SJSA1 (cell line): ENCODE measurements at places on chromosomes 11 and 22. TPM values are rescaled to one million over a fixed set of nuclear protein-coding genes. Genes with fewer than 3 reads are reported as not detected.

DNA sequence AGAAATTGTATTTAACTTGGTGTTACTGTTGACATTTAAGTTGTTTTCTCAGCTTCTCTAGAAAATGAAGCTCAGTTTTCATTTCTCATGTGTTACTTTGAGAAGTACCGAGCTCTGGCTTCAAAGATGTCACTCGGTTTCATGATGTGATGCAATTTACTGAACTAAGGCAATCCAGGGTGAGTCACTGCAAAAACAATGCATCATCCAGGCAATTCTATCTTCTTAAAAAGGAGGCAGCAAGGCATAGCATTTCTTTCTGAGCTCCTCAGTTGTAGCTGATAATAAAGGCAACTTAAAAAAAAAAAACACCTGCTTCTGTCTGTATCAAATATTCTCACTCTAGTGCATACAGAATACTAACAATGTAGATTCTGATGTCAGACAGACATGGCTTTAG is 91.1 kb upstream of the KCNA4 start:
- H3K27me3 ChIP-seq = no peaks in the 10 kb centered on the region
- DNase-seq = no peak
- no peak overlapping the region for H3K4me3 ChIP-seq

- H3K27me3 ChIP-seq = no peaks in the 10 kb centered on the region
- no peak overlapping the region for H3K27ac ChIP-seq
- H3K4me3 ChIP-seq = peak overlapping the region; percentile 74
- H3K36me3 ChIP-seq = peaks cover 84% of the 10 kb centered on the region
- no peak for DNase-seq
- peaks cover 25% of the 10 kb centered on the region for H3K4me1 ChIP-seq
These were observed 960 bp downstream of the TSSC4 start for GRCh38 chr11:2401436-2401984.

The PKDREJ gene
- total RNA-seq = not detected in 2 replicates

DNA sequence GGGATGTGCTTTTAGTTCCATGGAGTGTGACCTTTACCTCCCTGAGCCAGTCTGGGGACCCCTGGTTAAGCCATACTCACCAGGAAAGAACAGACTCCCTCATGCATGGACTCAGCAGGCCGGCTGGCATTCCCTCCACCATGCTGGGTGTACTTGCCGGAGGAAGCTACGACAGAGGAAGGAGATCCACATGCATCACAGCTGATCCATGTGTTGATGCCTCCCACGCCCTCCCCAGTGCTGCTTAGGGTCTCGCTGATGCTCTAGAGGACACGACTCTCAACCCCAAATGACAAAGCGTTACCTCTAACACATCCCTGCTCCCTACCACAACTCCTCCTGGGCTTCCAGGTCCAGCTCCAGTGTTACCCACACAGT is 39.8 kb downstream of the GAB4 start:
- no peaks in the 10 kb centered on the region for H3K4me1 ChIP-seq
- no peaks in the 10 kb centered on the region for H3K27me3 ChIP-seq
- H3K36me3 ChIP-seq = no peaks in the 10 kb centered on the region
- DNase-seq = peak; percentile 24
- no peak overlapping the region for H3K27ac ChIP-seq

GRCh38 chr22:38034884-38035529 is 22.2 kb upstream of the PICK1 start:
- no peaks in the 10 kb centered on the region for H3K27me3 ChIP-seq
- no peak for DNase-seq
- no peak overlapping the region for H3K4me3 ChIP-seq
- H3K4me1 ChIP-seq = peaks cover 14% of the 10 kb centered on the region
- H3K36me3 ChIP-seq = no peaks in the 10 kb centered on the region

The RIBC2 gene
- not detected in 2 replicates for total RNA-seq

The GVQW3 gene
- 0.06 and 0.16 TPM in 2 replicates for total RNA-seq

DNA sequence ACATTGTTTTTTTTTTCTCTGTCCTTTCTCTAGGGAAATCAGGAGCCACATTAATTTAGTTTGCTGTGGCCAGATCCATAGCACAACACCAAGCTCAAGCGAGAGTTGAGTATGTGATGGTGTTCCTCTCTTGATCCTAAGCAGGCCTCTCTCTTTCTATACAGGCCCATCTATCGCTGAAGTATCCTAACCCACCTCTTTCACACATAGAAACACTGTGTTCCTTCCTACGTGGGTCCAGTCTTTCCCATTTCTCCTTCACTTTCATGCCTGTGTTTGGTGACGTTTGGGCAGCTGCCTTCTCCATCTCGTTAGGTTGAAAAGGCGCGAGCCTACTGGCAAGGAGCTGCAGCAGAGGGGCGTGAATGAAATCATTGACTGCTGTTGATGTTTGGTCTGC is 2.4 kb downstream of the PACS1 start:
- DNase-seq = peak; percentile 37
- no peak overlapping the region for H3K4me3 ChIP-seq
- peaks cover 54% of the 10 kb centered on the region for H3K4me1 ChIP-seq

- no peak for DNase-seq
- H3K27ac ChIP-seq = no peak overlapping the region
- no peaks in the 10 kb centered on the region for H3K27me3 ChIP-seq
- H3K4me1 ChIP-seq = no peaks in the 10 kb centered on the region
- no peak overlapping the region for H3K4me3 ChIP-seq
These were observed 3.4 kb downstream of the HPX start for GRCh38 chr11:6437423-6437822.
